Ascending aorta (tissue), 2 donors: ENCODE measurements at places on chromosomes 6 and 20. TPM values are rescaled to one million over a fixed set of nuclear protein-coding genes. Genes with fewer than 3 reads are reported as not detected.
A peak's percentile ranks its signal among the peaks of the same experiment; 100 is the strongest.

- H3K27me3 ChIP-seq = no peaks in the 10 kb centered on the region
- H3K27ac ChIP-seq = no peak overlapping the region
- H3K4me1 ChIP-seq = no peaks in the 10 kb centered on the region
- H3K4me3 ChIP-seq = no peak overlapping the region
- DNase-seq = no peak
Observed at GRCh38 chr6:33505548-33506370, 51.4 kb downstream of the ZBTB9 start.

DNA sequence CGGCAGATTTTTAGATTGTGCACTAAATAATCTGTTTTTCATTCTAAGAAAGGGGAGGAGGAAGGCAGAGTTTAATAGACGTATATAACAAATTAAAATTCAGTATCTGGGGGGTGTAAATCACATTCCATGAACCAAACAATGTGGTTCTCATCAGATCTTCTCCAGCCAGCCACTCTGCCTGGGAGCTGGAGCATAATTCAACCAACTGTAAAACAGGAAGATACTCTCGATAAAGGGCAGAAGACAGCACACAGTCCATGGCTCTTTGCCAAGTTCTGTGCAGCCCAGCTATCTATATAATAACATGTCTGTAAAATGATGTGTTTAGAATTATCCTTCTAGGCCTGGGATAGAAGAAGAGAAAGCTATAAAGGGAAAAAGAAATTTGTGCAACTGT lies 289.9 kb upstream of the ZFP64 start:
- H3K27ac ChIP-seq = no peak overlapping the region
- no peak overlapping the region for H3K4me3 ChIP-seq
- no peaks in the 10 kb centered on the region for H3K36me3 ChIP-seq
- no peaks in the 10 kb centered on the region for H3K4me1 ChIP-seq
- DNase-seq = no peak

- no peak for DNase-seq
- no peak overlapping the region for H3K27ac ChIP-seq
Observed at GRCh38 chr6:38492031-38492430, 147.7 kb downstream of the BTBD9 start.

DNA sequence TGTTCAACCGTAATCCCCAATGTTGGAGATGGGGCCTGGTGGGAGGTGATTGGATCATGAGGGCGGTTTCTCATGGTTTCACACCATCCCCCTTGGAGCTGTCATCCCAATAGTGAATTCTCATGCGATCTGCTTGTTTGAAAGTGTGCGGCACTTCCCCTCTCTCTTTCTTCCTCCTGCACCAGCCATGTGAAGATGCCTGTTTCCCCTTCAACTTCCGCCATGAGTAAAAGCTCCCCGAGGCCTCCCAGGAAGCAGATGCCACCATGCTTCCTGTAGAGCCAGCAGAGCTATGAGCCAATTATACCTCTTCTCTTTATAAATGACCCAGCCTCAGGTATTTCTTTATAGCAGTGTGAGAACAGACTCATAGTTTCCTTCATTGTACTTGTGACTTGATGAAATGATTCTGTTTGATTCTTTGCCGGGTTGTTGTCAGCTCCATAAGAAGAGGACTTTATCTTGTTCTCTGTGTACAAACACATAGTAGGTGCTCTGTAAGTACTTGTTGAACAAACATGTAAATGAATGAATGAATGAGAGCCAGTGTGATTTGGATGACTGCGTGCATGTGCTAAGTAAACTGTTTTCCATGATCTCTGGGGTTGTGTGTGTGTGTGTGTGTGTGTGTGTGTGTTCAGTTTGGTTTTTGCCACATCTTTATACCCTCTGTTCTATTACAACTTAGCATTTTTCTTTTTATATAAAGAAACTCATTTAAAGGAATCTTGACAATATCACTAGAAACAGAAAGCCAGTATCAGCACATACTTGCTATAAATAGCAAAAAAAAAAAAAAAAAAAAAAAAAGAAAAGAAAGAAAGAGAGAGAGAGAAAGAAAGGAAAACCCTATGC lies 22.5 kb upstream of the PTGIS start:
- H3K4me1 ChIP-seq = peaks cover 75% of the 10 kb centered on the region
- H3K27ac ChIP-seq = peak overlapping the region; percentile 97
- no peak overlapping the region for H3K4me3 ChIP-seq
- H3K27me3 ChIP-seq = no peaks in the 10 kb centered on the region
- no peak for DNase-seq

TAAR8 gene
- total RNA-seq = not detected
